Lower lobe of right lung (tissue), 2 donors: ENCODE measurements at places on chromosomes 2 and 18. TPM values are rescaled to one million over a fixed set of nuclear protein-coding genes. Genes with fewer than 3 reads are reported as not detected.

TUBA3E gene
- not detected for total RNA-seq

PIEZO2 gene
- total RNA-seq = 11.1 TPM

EFR3B gene
- total RNA-seq = 9.0 TPM

C2orf80 gene
- not detected for total RNA-seq

INO80C gene
- total RNA-seq = 25.8 TPM

RFX8 gene
- total RNA-seq = not detected

SIX2 gene
- 0.38 TPM for total RNA-seq

SNED1 gene
- 36.2 TPM for total RNA-seq

UGT1A5 gene
- total RNA-seq = 0.27 TPM

HTR2B gene
- 0.65 TPM for total RNA-seq

NR4A2 gene
- total RNA-seq = 4.0 TPM

CDH19 gene
- total RNA-seq = 1.2 TPM

SH2D6 gene
- 0.97 TPM for total RNA-seq
